ENCODE measurements at places on chromosomes 2 and 18.

DNA sequence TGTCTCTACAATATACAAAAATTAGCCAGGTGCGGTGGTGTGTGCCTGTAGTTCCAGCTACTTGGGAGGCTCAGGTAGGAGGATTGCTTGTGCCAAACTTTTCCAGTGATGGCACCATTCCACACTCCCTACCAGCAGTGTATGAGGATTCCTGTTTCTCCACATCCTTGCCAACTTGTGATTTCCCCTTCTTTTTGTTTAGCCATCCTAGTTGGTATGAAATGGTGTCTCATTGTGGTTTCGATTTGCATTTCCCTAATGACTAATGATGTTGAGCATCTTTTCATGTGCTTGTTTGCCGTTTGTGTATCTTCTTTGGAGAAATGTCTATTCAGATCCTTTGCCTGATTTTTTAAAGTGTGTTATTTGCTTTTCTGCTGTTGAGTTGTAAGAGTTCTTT is 41.0 kb downstream of the EPB41L5 start:
- DNase-seq = no peak

DNA sequence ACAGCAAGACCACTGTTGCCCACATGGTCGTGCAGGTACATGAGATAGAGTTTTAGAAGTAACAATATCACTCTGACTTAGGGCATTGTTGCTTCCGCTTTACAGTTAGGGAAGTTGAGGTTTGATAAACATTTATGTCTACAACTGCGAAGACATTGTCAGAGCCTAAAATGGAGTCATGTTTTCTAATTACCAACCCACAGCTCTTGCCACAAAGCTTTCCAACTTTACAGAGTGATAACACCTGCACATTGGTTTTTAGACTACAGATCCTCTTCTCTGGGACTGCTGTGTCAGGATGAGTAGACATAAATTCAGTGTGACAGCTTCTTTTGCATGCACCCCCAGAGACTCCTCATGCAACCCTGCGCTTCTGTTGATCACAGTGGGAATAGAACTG is 119.0 kb downstream of the FEZ2 start:
- no peak for DNase-seq

DNA sequence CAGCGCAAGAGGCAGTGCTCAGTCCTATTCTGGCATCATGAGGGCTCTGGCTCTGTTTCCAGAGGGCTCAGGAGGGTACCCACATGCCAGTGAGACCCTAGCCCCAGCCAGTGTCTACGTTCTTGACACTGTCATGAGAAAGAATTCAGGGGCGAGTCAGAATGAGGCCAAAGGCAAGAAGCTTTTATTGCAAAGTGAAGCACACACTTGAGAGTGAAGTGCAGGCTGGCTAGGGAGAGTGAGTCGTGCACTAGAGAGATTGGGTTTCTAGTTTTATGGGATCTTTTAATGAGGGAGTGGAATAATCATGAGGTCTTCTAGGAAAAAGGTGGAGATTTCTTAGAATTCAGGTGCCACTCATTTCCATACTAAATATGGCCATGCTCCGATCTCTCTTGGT is 164.1 kb downstream of the DCDC2C start:
- no peak for DNase-seq

GRCh38 chr18:25052511-25052921 is 299.4 kb downstream of the ZNF521 start:
- no peak for DNase-seq

DNA sequence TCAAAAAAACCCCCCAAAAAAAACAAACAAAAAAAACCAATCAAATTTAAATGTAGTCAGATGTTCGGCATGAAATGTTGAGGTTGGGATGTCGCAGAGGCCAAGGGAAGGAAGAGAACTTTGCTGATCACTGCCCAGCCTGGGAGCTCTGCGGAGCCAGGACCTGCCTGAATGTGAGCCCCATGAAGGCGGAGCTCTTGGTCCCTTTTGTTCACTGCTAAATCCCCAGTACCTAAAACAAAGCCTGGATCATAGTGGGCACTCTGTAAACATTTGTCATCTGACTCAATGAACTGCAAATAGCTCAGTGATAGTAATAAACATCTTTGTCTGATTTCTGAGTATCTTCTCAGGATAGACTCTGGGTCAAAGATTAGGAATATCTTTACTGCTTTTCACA is 64.0 kb downstream of the NGEF start:
- DNase-seq = no peak

DNA sequence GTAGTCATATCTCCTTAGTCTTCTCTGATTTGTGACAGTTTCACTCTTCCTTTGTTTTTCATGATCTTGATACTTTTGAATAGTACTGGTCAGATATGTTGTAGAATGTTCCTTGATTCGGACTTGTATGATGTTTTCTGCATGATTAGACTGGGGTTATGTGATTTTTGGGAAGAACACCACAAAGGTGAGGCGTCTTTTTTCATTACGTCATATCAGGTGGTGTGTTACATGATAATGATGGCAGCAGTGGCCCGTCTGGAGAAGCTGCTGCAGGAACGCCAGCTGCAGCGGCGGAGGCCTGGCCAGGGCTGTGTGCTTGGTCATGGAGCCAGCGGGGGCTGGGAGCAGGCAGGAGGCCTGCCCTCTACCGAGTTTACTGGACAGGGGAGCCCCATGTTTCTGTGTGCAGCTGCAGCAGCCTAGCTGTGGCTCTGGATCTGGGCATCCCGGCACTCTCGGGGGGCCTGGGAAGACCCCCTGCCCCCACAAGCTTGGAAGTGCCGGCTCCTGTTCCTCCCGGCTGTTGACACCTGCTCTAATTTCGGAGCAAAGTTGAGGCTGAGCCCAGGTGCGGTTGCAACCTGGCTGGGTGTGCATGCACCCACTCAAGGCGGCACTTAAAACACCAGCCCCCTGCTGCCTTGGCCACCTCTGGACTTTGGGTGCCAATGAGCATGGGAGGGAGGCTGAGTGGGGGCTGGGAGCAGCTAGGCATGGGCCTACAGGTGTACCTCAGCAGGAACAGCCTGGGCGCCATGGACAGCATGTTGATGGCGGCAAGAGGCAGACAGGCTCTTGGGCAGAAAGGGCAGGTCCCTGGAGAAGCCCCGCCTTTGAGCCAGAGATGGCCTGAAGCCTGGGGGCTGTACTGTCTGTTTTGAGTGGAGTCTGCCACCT is 26.1 kb downstream of the SLC4A10 start:
- DNase-seq = no peak

DNA sequence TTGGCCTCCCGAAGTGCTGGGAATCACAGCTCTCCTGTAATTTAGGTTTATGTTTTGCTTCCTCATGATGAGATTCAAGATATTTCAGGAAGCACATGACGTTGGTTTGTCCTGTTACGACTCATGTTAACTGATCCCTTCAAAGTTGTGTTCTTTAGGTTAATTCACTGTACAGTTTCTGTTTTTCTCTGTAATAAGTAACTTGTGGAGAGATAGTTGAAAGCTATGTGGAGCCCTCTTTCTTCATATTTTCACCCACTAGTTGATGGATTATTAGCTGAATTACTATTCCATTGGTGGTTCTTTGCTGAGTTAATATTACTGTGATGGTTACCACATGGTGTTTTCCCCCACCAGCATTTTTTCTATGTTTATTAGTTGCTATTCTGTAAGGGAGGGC is 18.3 kb upstream of the CHCHD5 start:
- no peak for DNase-seq

DNA sequence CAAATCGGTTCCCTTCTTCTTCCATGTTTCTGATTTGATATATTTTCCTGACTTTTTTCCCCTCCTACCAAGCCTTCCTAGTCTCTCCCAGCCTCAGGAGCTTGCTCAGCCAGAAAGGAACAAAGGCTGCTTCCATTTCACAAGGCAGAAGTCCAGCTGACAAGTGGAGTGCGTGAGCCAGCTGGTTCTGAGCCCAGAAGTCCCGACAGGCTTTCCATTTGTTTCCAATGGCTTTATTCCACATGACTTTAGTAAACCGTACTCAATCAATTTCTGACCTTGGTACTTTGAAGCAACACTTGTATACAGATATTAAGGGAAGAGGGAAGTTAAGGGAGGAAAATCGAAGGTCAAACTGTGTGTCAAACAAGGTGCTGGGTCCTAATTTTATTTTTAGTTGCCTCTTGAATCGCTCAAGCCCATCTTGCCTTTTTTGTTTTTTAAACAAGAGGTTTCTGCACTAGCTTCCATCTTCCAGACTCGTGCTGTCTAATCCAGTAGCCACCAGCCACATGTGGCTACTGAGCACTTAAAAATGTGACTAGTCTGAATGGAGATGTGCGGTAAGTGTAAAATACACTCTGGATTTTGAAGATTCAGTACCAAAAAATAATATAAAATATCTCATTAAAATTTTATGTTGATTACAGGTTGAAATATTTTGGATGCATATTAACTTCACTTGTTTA is 36.2 kb downstream of the WIPF1 start:
- DNase-seq = no peak

DNA sequence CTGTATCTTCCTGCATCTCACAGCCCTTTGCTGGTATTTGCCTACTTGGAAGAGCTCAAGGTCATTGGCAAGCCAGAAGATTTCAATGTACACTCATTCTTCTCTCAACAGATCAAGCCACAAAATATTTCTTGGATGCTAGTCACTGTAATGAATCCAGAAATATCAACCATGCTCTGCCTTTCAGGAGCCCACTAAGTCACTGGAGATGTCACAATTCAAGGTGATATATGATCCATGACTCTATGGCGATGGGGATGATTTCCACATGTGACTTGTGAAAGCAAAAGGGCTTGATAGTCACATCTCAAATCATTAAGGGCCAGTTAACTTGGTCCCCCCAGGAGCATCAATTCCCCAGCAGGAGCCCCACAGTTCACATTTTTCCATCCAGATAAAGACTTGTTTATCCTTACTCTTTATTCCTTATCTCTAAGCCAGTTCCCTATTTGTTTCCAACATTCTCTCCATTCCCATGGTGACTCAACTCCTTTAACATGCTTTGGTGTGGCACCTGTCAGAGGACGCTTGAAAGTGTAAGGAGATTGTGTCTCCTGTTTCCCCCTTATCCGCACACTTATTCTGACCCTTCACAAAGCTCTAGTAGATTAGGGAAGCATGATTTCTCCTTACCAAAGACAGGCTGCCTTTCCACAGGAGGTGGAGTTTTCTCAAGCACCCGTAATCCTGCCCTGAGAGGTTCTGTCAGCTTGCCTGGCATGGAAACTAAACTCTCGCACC is 15.8 kb downstream of the PKDCC start:
- DNase-seq = no peak

DNA sequence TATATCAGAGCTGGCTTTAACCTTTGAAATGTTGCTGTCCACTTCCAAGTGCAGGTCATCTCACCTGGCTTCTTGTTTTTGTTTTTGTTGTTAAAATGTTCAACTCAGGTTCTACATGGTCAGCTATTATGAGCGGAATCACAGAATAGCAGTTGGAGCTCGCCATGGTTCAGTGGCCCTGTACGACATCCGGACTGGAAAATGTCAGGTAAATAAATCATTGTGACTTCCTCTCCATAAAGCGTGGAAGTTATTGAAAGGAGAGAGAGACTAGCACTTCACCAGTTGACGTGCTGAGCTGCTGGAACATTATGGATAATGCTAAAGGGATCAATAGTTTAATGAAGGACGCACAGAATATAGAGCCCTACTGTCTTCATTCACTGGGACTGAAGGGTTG is 184.6 kb upstream of the BOD1L2 start:
- DNase-seq = no peak

GRCh38 chr2:8169443-8169842 is 512.4 kb upstream of the ID2 start:
- DNase-seq = peak; percentile 21

DNA sequence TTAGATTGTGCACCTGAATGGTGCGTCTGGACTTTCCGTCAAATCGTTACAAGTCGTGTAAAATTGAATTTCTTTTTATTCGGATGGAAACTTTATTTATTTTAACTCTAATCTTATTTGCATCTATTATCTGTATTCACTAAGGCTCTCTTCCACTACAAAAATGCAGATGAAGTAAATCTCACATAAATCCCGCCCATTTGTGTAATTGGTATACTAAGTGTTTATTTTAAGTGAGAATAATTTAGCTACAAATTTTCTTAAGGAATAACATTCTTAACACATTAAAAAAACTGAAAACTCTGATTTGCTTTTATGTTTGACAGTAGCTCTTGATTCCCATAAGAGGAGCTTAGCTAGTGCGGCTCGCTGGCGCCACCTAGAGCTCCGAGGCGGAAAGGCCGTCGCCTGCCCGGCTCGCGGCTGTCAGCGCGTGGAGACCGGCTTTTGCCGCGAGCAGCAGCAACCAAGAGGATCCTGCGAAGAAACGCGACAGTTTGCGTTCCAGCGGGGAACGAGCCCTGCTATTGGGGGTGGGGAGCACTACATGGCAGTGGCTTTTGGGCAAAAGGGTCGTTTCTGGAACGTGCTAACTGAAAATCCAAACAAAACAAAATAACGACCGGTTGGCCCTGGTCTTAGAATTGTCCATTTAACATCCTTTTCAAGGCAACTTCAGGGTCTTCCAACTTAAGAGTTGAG is 6.7 kb downstream of the SP9 start:
- DNase-seq = peak; percentile 40

- no peak for DNase-seq
Observed at GRCh38 chr2:72414137-72414760, 266.6 kb upstream of the CYP26B1 start.

DNA sequence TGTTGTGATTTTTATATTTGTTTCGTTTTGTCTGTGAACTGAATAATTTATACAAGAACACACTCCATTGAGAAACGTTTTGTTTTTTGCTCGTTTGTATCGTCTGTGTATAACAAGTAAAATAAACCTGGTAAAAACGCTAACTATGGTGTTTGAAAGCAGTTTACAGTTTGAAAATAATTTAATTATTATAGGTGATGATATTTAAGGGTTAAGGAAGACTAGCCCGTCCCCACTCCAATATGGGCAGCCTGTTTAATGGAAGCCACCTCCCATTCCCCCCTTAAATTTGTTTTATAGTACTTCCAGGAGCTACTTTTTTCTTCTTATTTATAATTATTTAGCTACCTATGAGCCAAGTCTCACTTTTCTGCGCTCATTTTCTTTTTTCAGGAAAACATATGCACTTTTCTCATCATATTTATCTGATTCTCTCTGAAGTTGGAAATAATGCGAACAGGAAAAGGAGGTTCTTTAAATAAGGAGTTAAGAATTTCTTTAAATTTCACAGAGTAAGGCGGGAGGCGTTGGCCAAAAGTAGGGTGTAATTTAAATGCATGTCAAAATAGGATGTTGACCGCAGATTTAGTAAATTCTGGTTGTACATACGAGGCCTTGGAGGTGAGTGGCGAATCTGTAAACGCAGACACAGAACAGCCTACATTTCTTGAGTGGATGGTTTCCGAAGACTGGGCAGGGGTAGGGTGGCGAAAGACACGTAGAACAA is 9.8 kb downstream of the TBR1 start:
- DNase-seq = no peak

DNA sequence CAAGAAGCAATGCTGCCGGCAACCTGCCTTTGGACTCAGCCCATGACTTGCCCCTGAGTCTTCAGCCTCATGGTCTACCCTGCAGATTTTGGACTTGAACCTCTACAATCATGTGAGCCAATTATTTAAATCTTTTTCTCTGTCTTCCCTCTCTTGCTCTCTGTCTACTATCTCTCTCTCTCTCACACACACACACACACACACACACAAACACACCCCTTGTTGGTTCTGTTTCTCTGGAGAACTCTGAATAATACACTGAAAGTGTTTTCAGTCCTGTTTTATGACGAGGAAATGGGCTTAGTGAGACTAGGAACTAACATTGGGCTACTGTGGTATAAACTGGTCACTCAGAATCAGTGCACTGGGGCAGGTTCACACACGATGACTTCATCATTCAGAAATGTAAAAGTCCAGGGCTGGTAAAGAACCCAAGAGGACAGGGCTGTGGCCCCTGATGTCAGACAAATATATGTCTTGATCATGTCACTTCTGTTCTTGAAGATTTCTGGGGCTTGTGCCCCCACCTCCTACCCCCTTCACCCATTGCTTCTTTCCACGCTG is 266.1 kb upstream of the SIX2 start:
- no peak for DNase-seq
